ENCODE measurements at places on chromosomes 4 and X.

GRCh38 chr4:24582235-24582832, 2.0 kb downstream of the DHX15 start:
- DNase-seq = no peak

DNA sequence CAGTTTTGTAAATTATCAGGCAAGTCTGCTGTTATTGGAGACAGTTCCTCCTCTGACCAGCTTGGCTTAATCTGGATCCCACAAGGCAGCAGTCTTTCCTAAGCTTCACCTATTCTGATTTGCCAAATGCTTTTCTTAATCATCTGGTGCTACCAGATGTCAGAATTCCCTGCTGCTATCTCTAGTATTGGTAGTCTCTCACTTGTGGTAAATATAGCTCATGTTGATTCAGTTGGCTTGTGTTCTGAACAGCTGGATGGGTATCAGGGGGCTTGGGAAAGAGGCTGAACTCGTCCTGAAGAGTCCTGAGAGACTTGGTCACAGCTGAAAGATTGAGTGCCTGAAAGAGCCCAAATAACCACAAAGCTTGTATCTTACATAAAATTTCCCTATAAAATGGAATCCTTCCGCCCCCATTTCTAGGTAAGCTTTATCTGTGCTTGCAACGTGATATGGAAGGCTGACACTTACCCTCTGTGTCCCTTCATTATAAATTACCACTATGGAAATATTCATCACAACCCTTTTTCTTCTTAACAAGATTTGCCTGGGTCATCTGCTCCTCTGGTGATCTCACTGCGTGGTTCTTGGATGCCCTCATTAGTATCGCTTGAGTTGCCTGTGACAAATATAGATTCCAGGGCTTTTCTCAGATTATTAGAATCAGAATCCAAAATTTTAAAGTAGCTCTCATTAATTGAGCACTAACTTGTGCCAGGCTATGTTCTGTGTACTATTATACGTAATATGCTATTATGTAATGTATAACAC, 104.1 kb upstream of the GPRIN3 start:
- no peak for DNase-seq

GRCh38 chr4:158810487-158811215, 41.8 kb downstream of the FNIP2 start:
- no peak for DNase-seq

DNA sequence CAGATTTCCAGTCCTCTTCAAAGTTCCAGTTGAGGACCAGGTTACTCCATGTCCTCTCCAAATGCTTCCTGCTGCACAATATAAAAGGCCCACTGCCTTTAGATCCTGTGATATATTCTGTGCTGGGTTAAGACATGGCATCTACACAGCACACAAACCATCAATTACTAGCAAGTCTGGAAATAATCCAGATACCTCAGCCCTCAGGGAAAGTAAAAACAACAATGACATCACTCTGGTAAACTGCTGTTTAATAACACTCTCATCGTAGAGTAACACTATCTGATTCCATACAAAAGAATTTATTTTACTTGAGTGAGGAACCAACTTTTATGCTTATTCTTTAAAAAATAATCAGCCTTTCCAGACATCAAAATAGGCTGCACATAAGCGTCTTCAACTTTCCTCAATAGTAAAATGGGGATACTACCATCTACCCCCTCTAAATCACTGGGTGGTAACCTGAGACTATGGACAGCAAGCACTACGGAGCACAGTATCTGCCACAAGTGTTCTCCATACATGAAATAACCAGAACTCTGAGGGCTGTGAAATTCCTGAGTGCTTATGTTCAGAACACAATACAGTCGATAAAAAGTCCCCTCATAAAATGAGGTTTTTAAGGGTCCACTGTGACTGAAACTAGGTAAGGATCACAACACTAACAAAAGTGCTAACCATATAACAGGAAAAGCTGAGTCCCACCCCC, 53.4 kb downstream of the ABCG2 start:
- DNase-seq = no peak

- no peak for DNase-seq
These were observed 31.3 kb upstream of the ALG13 start for GRCh38 chrX:111649638-111650037.

GRCh38 chr4:76059750-76060149, 14.8 kb upstream of the ART3 start:
- DNase-seq = no peak

DNA sequence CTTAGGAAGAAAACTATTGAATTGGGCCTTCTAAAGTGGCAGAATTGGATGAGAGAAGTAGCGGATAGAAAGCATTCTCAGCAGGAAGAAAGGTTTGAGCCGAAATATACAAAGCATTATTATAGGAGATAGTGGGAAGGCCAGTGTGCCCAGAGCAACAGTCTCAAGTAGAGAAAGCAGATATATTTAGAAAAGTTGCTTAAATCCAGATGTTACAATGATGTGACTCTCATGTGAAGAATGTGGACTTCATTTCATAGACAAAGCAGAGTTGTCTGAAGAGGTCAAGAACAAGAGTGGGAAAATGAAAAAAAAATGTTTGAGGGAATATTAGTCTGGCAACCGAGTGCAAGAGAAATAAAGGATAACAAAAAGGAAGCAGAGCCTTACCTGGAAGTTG, 66.9 kb downstream of the SYNPO2 start:
- no peak for DNase-seq

GRCh38 chrX:70664726-70665125, 220.1 kb downstream of the DLG3 start:
- no peak for DNase-seq

DNA sequence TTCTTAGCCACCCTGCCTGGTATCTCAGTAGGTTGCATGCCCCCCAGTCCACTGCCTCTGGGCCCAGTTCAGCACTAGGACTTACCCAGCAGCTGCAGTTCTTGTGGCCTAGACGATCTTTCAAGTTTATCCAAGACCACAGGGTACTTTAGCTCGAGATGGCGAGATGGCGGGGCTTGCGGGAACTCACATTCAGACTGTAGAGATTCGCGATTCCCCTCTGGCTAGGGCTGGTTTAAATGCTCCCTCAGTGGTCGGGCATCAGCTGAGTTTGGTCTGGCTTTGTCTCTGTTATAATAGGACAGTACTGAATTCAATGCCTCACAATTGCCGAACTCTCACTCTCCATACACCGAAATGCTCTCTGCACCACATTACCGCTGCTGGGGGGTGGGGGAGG, 18.4 kb upstream of the RFC1 start:
- no peak for DNase-seq

DNA sequence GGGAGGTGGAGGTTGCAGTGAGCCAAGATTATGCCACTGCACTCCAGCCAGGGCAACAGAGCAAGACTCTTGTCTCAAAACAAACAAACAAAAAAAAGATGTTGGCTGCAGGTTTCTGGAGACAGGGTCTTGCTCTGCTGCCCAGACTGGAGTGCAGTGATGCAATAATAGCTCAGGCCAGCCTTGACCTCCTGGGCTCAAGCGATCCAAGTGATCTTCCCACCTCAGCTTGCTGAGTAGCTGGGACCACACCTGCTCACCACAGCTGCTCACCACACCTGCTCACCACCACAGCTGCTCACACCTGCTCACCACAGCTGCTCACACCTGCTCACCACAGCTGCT, 29.9 kb upstream of the CPLX1 start:
- no peak for DNase-seq

DNA sequence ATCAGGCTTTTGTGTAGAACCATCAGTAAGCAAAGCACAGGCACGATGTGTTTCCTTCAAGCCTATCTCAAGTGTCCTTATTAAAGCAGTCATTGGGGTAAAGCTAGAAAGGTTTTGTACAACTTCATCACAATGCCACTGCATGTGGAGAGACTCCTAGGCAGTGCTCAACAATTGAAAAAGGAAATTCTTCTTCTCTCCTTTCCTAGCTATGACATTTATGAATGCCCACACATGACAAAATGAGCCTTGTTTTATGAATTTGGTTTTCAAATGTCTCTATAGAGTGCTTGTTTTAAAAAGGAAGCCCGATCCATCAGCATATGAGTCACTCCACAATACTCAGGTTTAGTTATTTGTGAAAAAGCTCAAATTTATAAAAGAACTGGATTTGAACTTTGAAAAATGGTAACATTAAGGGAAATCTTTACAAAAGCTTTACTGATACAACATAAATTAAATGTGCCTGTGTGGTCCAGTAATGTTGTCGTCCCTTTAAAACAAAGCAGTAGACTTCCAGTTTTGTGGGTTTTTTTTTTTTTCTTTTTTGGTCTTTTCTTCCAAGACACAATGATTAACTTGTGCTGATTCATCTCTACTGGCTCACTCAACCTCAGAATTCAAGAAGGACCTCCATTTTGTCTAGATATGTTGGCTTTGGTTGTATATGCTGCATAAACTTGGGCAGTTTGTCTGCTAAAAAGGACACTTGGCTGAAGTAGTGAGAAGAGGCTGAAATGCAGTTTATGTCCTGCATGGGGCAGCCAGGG, 273.8 kb downstream of the GASK1B start:
- DNase-seq = no peak
